ENCODE measurements at places on chromosomes 2 and 18.

DNA sequence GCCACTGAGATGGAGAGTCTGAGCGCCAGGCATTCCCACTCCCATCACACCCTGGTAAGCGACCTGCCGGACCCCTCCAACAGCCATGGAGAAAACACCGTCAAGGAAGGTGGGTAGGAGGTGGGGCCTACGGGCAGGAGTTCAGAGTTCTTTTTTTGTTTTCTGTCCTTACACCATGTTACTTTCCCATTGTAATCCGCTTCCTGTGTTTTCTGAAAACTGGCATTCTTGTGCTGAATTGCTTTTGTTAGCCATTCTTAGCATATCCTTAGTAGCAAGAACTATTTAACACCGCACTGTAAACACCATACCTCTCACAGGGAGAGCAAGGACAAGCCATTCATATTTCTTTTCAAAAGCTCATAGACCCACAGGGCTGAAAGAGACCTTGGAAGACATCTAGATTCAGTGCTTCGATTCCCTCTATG lies 46.2 kb downstream of the UNC80 start:
- H3K4me3 ChIP-seq = no peak overlapping the region
- H3K27me3 ChIP-seq = peaks cover 2% of the 10 kb centered on the region
- no peaks in the 10 kb centered on the region for H3K36me3 ChIP-seq
- no peak for DNase-seq
- H3K4me1 ChIP-seq = no peaks in the 10 kb centered on the region
- no peak overlapping the region for H3K27ac ChIP-seq

- DNase-seq = no peak
- H3K27ac ChIP-seq = no peak overlapping the region
- H3K27me3 ChIP-seq = no peaks in the 10 kb centered on the region
- no peaks in the 10 kb centered on the region for H3K36me3 ChIP-seq
- H3K4me1 ChIP-seq = no peaks in the 10 kb centered on the region
- no peak overlapping the region for H3K4me3 ChIP-seq
These were observed 13.2 kb upstream of the SLC25A52 start for GRCh38 chr18:31773774-31774476.

GRCh38 chr2:222017252-222017850 lies 281.4 kb downstream of the PAX3 start:
- H3K4me3 ChIP-seq = no peak overlapping the region
- peaks cover 6% of the 10 kb centered on the region for H3K27me3 ChIP-seq
- DNase-seq = no peak

DNA sequence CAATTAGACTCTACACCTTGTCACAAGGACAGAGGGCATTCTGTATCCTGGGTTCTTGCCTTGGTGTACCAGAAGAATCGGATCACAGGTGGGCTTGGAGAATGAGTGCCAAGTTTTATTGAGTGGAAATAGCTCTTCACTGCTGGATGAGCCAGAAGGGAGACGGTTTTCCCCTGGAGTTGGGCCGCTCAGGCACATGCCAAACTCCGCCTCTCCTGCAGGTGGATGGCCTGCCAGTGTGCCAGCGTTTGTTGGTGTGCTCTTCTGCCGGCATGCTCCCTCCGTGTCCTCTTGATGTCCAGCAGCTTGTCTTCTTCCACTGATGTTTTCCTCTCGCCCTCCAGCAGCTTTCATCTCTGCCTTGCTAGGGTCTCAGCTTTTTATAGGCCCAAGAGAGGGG lies 115.5 kb upstream of the RAB27B start:
- H3K36me3 ChIP-seq = no peaks in the 10 kb centered on the region
- H3K4me3 ChIP-seq = no peak overlapping the region
- H3K27me3 ChIP-seq = peaks cover 2% of the 10 kb centered on the region
- no peak overlapping the region for H3K27ac ChIP-seq
- H3K4me1 ChIP-seq = peaks cover 38% of the 10 kb centered on the region

DNA sequence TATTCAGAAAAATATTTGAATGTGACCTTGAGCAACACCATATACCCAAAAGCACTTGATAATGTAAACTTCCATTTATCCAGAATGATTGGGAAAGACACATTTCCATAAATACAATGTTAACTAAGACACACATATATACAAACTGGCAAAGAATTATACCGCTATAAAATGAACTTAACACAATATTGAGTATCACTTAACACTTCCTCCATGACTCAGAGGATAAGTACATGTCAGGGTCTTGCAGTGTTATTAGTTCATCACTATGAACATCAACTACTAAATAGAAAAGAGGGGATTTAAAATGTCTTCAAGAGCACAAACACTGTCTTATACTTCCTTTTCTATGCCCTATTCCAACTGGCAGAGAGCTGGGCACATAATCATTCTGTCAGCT lies 18.6 kb downstream of the WDSUB1 start:
- DNase-seq = no peak
- H3K27ac ChIP-seq = no peak overlapping the region
- H3K27me3 ChIP-seq = no peaks in the 10 kb centered on the region

GRCh38 chr18:54888933-54889332 lies 60.7 kb downstream of the RAB27B start:
- H3K36me3 ChIP-seq = no peaks in the 10 kb centered on the region
- no peaks in the 10 kb centered on the region for H3K4me1 ChIP-seq
- H3K4me3 ChIP-seq = no peak overlapping the region

DNA sequence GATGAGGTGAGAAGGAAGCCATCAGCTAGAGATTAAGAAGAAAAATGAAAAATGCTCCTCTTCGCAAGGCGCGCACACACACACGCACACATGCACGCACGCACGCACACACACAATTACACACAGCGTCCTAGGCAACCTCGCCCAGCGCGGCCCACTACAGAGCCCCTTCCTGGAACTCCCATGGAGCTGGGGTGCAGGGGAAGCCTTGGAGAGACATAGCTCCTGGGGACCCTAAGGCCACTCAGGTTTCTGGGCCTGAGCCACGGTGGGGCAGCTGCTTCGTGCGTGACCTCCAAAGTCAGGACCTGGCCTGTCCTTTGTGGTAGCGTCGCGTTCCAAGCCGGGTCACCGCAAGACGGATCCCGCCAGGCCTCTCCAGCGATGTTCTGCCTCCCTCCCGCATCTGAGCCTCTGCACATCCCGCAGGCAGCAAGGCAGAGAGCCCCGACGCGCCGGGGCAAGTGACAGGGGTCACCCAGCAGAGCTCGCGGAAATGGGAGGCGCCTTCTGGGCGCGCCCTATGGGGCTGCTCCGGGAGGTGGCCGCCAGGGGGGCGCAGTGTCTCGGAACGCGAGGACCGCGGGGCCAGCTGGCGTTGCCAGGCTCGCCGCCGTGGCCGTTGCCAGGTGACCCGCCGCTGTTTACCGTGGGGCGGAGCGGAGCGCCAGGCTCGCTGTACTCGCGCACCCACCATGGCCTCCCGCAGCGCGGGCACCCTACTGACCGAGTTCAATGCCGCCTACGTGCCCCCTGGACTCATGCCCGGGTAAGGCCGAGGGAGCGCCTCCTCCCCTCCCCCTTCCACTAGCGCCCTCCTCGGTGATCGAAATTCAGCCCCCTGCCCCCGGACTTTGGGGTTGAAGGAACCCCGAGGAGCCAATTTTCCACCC lies 79.0 kb downstream of the CIB4 start:
- DNase-seq = peak; percentile 51
- H3K36me3 ChIP-seq = no peaks in the 10 kb centered on the region
- H3K27ac ChIP-seq = no peak overlapping the region
- H3K4me3 ChIP-seq = peak overlapping the region; percentile 46
- peaks cover 14% of the 10 kb centered on the region for H3K4me1 ChIP-seq

DNA sequence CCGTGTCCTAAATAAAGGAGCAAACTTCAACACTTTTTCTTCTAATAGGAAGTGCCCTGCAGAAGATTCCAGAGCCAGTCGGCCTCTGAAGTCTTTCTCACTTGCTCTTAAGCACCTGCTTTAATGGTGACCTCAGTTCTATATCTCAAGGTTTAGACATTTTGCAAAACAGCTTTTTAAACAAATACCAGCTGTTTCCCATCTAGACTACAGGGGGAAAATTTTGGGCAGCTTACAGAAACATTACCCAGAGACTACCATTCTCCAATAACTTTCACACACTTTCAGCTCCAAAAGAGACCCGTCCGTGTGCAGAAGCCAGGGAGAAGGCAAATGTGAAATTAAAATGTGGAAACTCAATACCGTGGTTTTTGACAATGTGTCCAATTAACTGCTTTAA lies 285.3 kb upstream of the CCDC68 start:
- H3K27me3 ChIP-seq = peaks cover 4% of the 10 kb centered on the region
- H3K36me3 ChIP-seq = no peaks in the 10 kb centered on the region
- DNase-seq = no peak
- no peaks in the 10 kb centered on the region for H3K4me1 ChIP-seq
- H3K4me3 ChIP-seq = no peak overlapping the region

DNA sequence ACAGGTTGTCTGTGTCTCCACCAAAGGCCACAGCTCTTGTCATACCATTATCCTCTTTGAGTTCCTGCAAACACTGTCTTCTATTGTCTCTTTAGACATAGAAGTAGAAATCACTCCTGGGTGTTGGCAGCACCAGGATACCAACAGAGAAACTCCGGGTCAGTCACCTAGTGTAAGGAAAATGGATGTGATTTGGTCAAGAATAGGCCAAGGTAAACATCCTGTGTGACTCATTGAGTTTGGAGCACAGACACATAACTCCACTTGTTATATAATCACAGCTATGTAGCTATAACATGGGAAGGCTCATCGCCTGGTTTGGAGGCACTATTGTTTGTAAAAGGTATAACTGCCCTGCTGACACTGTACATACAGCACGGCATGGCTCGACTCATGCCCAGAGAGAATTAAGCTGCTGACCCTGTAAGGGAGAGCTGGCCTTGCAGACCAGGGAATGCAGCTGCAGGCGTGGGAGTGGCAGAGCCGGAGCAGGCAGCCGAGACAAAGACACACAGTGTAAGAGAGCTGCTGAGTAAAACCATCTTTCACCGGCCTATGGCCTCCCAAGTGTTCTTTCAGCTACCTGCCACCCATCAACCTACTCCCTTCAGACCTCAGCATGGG lies 3.4 kb upstream of the TXNL1 start:
- peaks cover 25% of the 10 kb centered on the region for H3K36me3 ChIP-seq
- no peak for DNase-seq
- peaks cover 15% of the 10 kb centered on the region for H3K4me1 ChIP-seq
- H3K4me3 ChIP-seq = no peak overlapping the region

GRCh38 chr2:158934170-158934569 lies 34.3 kb upstream of the TANC1 start:
- DNase-seq = no peak
- H3K27ac ChIP-seq = no peak overlapping the region
- H3K4me3 ChIP-seq = no peak overlapping the region
- H3K27me3 ChIP-seq = peaks cover 10% of the 10 kb centered on the region

GRCh38 chr18:35497027-35497369 lies 762 bp downstream of the INO80C start:
- H3K4me3 ChIP-seq = peak overlapping the region; percentile 97
- H3K4me1 ChIP-seq = peaks cover 43% of the 10 kb centered on the region
- DNase-seq = no peak
- H3K36me3 ChIP-seq = peaks cover 14% of the 10 kb centered on the region
- peak overlapping the region; percentile 100 for H3K27ac ChIP-seq
- no peaks in the 10 kb centered on the region for H3K27me3 ChIP-seq

DNA sequence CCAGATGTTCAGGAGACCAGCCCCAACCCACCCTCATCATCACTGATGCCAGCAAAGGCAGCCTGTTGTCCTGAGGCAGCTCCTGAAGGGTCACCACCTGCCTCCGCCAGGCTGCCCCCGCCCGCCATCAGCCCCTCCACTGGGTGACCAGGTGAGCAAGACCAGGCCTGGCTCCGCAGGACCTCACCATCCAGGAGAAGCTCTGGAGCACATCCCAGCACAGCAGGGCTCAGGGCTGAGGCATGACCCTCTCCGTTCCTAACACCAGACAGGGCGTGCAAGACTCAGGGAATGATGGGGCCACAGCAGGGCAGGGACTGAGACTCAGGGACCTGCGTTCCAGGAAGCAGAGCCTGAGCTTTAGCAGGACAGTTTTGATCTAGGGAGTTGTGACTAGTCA lies 218.8 kb upstream of the RAB6C start:
- no peak overlapping the region for H3K27ac ChIP-seq
- no peak for DNase-seq
- H3K4me1 ChIP-seq = peaks cover 6% of the 10 kb centered on the region
- H3K27me3 ChIP-seq = peaks cover 6% of the 10 kb centered on the region

- H3K4me1 ChIP-seq = no peaks in the 10 kb centered on the region
- H3K27me3 ChIP-seq = peaks cover 3% of the 10 kb centered on the region
- H3K36me3 ChIP-seq = no peaks in the 10 kb centered on the region
- DNase-seq = no peak
These were observed 103.4 kb upstream of the MYCN start for GRCh38 chr2:15836689-15837610.

GRCh38 chr18:21049306-21049705 lies 62.3 kb downstream of the ROCK1 start:
- H3K27ac ChIP-seq = peak overlapping the region; percentile 59
- H3K4me1 ChIP-seq = peaks cover 56% of the 10 kb centered on the region
- no peaks in the 10 kb centered on the region for H3K27me3 ChIP-seq
- no peak for DNase-seq
- peaks cover 42% of the 10 kb centered on the region for H3K36me3 ChIP-seq
- no peak overlapping the region for H3K4me3 ChIP-seq

Measured in activated T-cell treated with anti-CD3 and anti-CD28 coated beads, Interleukin-2, amount 50 U/mL, for 24 hours (primary cell).